ENCODE measurements at places on chromosomes 6 and 20.

- DNase-seq: no peak
These were observed 578 bp upstream of the PTGIS start for GRCh38 chr20:49568278-49569151.

GRCh38 chr6:115544765-115545671 is 515.7 kb downstream of the FRK start:
- DNase-seq: no peak

DNA sequence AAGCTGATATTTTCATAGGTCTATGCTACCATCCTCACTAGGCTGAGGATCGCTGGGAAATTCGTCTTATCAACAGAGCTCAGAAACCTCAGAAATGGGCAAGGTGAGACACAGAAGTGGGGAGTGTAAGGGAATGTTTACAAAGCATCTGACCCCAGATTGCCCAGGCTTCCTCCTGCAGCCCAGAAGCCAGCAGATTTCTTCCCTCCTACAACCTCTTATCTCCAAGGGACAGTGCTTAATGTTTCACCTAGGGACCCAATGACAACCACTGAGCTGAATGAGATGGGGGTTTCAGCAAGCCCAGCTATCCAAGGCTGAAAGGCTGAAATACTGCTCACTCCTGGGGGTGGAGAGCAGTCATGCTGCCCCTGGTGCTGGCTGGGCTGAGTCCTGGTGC is 52.4 kb upstream of the TBC1D7 start:
- DNase-seq: no peak

- no peak for DNase-seq
These were observed 11.2 kb downstream of the CD83 start for GRCh38 chr6:14128746-14129145.

- peak; percentile 30 for DNase-seq
These were observed 13.6 kb downstream of the FGD2 start for GRCh38 chr6:37019065-37019450.

DNA sequence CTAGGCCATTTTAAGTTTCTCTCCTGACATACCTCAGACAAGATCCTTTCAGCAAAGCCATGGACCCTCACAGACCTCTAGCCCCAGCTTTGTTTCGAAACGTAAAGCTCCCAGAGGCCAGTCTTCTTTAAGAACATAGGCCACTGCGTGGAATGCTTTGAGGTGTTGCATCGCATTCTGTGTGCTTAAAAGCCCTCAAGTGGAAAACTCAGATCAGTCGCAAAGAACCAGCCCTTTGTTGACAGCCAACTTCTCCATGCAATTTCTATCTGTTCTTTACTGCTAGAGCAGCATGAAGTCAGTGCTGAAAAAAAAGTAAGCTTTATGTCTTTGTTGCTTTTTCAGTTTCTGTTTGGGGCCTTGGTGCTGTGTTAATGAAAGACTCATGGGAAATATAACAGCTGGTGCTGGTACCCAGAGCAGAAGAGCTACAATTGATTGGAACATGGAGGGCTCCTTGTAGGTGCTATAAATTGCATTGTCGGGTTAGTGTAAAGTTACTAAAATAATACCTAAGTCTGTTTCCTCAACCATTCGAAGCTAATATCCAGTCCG is 142.6 kb downstream of the MAP3K7 start:
- no peak for DNase-seq

DNA sequence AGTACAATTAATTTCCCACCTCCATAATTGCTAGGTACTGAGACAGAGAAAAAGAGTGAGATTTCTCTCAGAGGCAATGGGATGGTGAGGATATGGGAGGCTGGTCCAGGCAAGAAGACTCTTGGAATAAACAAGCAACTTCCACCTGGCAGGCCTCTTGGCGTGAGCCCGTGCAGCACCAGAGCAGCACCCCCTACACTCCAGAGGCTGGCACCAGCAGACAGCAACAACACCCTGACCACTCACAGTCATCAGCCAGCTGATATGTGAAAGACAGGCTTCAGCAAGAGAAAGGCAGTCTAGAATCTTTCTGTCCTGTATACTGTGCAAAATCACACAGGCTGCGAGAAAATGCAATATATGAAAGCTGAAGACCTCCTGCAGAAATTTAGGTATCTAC is 59.7 kb downstream of the KIF13A start:
- no peak for DNase-seq

DNA sequence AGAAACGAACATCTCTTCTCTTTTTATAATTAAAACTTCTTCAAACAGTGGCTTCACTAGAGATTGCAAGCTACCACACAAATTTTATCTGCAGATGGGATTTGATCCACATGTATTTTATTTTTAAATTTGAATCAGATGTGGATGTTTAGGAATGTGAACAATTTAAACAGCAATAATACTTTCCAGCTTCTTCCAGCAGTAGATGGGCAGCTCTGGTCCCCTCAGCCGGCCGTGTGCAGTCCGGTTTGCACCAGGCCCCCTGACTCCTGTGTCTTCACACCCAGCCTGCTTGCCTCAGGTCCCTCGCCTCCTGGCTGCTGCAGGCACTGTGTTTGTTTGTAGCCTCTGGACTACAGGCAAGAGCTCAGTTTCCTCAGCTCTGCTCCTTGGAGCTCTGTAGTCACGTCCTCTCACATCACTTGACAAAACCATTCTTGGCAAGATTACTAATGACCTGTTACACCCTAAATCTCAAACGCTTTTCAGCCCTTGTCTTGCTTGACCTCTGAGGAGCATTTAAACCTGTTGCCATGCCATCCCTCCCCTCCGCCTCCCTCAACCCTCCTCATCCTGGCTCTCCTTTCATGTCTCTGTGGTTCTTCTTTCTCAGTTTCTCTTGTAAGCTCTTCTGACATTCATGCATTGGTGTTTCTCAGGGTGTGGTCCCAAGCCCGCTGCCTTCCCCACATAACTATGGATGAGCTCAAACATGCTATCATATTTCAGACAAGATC is 13.2 kb upstream of the ZBTB24 start:
- no peak for DNase-seq

- DNase-seq: no peak
These were observed 79.0 kb upstream of the POPDC3 start for GRCh38 chr6:105258816-105259215.

GRCh38 chr6:64983089-64983488 is 723.9 kb downstream of the EYS start:
- no peak for DNase-seq

DNA sequence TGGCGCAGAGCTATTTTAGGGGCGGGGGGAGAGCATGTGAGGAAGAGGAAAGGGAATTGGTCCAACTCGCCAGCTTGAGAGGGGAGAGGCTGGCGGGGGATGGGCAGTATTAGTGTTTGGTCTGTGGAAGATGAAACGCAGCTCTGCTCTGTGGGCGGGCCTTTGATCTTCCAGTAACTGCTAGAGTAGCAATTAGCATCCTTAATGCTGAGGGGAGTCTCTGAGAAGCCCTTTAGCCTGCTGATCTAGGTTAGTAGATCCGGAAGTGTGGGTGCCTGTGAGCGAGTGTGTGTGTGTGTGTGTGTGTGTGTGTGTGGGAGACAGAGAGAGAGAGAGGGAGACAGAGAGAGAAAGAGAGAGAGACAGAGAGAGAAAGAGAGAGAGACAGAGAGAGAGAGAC is 117.2 kb upstream of the BACH2 start:
- no peak for DNase-seq
